ENCODE measurements at places on chromosomes 6 and 20.

DNA sequence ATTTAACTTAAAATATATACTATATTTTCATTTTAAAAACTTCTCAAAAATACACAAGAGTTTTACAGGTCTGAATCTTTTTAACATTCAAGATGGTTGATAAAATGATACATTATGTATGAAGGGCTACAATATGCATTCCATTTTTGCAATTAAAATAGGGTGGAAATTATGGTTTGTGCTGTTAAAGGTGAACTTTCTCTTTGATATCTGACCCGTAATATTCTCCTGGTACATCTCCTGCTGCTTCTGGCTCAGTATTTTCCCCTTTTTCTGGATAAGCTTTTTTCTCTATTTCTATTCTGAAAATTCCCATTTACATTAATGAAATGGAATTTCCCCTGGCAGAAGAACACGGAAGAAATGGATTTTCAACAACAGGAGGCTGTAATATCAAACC lies 27.4 kb upstream of the LCA5 start:
- DNase-seq = no peak

DNA sequence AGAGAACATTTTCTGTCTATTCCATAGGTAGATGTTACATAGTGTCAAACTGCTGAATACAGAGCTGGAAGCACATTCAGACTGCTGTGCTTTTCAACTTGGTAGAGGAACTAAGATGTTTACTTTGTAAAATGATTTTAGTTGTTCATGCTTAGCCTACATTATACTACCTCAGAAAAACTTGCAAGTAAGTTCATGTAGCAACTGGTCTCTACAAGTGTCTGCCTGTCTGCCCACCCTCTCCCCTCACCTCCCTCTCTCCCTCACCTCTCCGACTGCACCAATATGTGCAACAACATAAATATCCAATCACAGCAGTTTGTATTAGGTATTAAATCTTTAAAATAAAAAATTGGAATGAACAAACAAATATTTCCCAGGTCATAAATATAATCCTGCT lies 25.3 kb downstream of the ELOVL4 start:
- no peak for DNase-seq

DNA sequence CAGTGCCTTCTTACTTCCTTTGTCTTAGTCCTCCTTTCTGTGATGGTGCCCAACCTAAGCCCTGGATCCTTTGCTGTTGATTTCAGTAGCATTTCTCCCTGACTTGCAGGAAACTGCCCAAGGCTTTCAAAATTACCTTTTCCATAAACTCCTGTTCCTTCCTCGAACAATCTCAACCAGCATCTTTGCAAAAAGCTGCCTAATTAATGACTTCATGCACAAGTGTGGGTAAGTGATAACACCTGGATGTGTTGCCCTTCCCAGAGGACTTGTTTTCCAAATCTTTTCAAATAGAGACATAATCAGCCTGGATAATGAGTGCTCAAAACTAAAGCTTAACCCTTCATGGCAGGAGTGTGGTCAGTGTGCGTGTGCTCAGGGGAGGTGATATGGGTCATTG lies 118.0 kb downstream of the PCSK2 start:
- DNase-seq = no peak

DNA sequence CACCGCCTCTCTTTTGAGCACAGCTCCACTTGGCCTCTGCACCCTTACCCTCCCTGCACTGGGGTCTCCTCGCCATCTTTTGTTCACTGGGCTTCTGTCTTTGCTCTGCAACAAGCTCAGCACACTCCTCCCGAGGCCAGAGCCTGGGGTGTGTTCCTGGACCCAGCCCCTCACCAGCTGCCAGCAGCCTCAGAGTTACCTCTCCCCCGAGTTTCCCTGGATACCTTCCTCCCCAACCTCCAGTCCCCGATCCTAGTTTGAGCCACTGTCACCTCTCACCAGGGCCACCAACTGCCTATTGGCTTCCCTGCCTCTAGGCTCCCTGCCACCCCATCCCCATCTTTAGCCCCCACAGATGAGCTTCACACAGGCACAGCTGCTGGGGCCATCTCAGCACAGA lies 12.3 kb downstream of the CYP21A2 start:
- no peak for DNase-seq

DNA sequence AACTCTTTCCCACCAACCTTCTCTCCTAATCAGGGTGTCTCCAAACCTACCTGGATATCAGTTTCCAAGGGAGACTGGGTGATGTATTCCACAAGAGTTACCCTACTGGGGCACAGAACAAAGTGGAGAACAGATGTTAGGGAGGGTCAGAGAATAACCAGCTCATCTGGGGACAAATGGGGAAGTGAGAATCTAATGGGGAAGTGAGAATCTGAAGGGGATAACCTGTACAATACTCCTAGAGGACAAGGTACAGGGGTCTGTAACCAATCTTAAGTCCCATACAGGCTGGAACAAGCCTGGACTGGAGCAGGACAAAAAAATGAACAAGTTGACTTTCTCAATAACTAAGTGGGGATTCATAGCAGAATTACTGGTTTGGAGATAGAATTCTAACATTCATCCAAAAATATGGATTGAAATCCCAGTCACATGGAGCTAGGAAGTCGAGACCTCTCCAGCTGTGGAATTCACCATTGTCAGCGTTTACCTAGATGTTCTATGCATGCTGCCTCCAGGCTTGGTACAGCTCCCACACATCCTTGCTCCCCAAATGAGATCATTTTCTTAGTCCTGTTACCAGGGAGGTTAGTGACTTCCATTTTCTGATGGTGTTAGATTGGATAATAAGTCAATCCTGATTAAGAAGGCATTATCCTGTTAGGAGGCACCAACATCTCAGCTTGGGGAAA lies 214.8 kb upstream of the MOCS1 start:
- no peak for DNase-seq

- no peak for DNase-seq
Observed at GRCh38 chr6:5164092-5164491, 79.0 kb downstream of the PPP1R3G start.

DNA sequence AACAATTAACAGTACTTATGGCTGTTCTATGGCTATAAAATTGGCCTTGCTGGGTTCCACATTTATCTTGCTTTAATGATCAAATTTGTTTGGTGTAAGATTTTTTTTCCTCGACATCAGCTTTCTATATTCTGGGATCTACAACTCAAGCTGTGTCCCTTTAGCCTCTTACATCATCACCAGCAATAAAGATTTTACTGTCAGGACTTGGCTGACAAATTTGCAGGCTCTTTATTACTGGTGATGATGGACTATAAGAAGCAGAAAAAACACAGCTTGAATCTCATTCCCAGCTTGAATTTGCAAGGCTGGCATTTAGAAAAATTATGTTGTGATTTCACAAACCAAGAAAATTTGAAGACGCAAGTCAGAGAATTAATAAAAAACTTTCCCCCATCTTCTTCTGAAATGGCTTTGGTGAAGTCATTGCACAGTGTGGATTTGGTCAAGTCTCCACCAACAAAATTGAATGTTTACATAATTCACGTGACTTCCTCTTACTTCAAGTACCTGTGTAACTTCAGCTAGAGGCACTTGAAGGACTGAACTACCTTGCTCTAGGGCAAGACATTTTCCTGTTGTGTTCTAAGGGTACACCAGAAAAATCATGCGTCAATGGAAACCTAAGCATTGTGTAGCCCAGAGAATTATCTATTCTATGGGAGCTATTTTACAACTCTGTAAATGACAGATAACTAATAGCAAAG lies 175.0 kb downstream of the CBLN4 start:
- DNase-seq = no peak

DNA sequence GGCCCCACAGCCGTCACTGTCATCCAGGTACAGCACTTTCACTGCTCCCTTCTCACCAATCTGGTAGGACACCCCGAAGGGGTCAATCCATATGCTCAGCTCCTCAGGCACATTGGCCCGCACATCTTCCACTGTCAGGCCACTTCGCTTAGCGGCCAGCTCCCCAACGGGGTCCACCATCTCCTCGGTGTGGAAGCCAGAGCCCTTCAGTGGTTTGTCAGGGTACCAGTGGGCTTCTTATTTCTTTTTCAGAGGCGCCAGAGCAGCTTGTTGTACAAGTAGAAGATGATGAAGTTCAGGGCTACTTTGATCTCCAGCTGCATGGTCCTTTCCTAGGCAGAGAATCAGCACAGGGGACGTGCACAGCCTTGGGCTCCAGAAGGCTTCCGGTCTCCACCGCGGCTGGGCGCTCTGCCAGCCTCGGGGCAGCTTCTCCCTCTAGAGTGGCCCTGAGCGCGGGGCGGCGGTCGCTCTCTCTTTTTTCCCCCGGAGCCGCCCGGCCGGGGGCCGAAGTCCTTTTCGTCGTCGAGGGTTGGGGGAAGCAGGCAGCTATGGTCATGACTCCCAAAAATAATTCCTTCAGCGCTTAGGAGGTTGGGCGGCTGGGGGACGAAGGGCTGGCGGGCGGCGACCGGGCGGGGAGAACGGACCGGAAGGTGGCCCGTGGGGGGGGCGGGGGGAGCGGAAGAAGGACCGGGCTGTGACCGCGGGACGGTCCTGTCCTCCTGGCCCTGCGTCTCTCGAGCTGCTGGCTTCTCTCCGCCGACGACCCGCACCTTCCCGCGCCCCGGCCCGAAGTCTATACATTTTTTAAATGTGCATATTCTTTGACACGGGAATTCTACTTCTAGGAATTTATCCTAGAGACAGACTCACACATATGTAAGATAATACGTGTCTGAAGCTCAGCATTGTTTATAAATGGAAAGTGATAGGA lies 6.5 kb upstream of the ZSCAN9 start:
- DNase-seq = peak; percentile 53

- no peak for DNase-seq
Observed at GRCh38 chr6:29590218-29590808, 5.4 kb downstream of the OR2H2 start.

GRCh38 chr6:13711324-13711732 lies 307 bp downstream of the RANBP9 start:
- no peak for DNase-seq

- no peak for DNase-seq
Observed at GRCh38 chr6:10759312-10759839, 11.8 kb downstream of the TMEM14B start.

DNA sequence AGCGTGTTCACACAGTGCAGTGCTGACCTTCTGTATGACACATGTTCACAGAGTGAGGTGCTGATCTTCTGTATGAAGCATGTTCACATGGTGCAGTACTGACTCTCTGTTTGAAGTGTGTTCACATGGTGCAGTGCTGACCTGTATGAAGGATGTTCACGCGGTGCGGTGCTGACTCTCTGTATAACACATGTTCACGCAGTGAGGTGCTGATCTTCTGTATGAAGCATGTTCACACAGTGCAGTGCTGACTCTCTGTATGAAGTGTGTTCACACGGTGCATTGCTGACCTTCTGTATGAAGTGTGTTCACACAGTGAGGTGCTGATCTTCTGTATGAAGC lies 10.8 kb upstream of the SERPINB1 start:
- DNase-seq = no peak

- no peak for DNase-seq
Observed at GRCh38 chr20:19850198-19850533, 92.1 kb downstream of the RIN2 start.

DNA sequence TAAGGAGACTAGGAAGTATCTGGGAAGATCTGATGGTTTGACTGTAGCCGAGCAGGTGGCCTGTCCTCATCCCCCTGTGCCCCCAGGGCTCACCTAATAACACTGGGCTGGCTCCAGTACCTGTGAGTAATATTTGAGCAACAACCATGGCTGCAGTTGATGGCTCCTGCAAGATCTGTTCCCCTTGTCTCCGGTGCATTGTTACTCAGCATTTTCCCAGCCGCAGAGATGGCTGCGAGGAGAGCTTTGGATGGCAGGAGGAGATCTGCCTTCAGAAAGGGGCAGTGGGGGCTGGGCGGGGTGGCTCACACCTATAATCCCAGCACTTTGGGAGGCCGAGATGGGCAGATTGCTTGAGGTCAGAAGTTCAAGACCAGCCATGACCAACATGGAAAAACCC lies 39.3 kb downstream of the PTK7 start:
- DNase-seq = no peak

DNA sequence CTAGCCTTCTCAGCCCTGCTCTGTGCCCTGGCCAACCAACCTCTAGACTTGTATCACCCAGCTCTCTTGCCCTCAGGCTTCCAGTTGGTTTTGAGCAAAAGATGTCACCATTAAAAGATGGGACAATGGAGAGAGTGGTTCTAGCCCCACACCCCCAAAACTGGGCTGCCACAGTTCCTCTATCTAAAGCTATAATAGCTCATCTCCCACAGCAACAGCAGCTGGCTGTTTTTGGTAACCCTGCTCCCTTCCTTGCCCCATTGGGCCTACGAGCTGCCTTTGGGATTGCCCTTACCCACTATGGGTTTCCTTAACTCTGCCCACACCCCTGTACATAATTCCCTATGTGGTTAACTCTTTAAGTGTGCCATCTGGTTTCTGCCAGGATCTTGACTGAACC lies 7.6 kb upstream of the SRSF3 start:
- no peak for DNase-seq

- DNase-seq = peak; percentile 89
Observed at GRCh38 chr6:26020329-26021000, 57.9 kb downstream of the TRIM38 start.

DNA sequence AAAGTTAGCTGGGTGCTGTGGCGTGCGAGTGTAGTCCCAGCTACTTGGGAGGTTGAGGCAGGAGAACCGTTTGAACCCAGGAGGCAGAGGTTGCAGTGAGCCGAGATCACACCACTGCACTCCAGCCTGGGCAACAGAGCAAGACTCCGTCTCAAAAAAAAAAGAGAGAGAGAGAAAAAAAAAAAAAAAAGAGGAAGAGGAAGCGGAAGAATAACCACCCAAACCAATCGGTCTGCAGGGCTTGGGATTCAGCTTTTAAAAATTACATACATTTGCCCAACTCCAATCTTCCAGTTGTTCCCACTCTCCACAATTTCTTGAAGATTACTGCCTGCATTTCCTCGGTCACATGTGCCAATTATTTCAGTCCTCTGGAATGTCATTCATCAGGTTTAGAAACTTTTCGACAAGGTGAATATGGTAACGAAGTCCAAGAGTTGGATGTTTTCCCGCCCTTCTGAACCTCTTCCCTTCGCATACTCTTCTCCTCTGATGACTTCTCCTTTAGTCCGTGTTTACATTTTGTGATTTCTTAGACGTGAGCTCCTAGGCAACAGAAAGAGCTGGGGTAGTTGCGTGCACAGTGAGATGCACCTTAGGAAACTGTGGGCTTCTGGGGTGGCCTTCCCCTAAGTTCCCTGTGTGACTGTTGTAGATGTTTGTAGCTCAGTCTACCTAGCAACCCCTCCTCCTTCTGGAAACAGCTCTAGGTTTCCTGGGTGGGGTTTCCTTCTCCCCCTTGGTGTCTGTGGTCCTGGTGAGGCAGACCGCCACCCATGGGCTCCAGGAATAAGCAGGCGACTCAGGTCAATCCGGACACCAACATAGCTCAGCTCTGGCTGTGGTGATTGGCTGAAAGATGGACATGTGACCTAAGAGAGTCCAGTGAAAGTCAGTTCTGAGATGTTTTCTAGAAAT lies 63.0 kb upstream of the NCOA3 start:
- peak; percentile 33 for DNase-seq

DNA sequence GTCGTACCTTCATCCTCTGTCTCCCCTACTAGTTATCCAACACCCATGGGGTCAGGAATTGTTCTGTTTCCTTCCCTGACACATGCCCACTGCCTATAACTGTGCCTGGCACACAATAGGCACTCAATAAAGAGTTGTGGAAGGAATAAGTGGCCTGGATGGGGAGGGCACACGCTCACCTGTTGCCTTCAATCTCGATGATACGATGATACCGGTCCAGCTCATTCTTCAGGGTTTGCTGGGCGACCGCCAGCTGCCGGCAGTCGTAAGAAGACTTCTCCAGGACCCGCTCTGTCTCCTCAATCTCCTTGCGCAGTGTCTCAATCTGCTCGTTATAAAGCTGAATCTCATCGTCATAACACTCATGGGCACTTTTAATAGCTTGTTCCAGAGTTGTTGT lies 32.5 kb downstream of the BFSP1 start:
- no peak for DNase-seq

GRCh38 chr6:128554302-128554701 lies 33.9 kb upstream of the PTPRK start:
- no peak for DNase-seq

All from activated CD4-positive, alpha-beta memory T cell treated with anti-CD3 and anti-CD28 coated beads for 36 hours (primary cell).